Daoy (cell line): ENCODE measurements at places on chromosomes 7 and 10.

DNA sequence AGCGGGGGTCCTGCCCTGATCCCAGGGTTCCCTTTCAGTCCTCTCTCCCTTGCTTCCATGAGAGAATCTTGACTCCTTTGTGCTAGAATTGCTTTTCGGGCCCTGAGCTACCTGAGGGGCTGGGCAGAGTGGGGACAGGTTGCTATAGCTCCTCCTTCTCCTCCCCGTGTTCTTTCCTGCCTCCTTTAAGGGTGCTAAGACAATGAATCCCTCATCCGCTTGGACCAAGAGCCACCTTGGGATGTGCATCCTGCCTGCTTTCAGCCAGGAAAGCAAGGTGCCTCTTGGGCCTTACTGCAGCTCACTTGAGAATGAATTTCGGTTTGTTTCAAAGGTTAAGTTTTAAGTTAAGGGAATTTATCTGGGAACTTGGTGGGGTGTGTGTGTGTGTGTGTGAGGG is 53.6 kb downstream of the ADRA2A start:
- DNase-seq: no peak

- no peak for DNase-seq
Measured at GRCh38 chr7:80591654-80592053, 46.8 kb upstream of the CD36 start.

DNA sequence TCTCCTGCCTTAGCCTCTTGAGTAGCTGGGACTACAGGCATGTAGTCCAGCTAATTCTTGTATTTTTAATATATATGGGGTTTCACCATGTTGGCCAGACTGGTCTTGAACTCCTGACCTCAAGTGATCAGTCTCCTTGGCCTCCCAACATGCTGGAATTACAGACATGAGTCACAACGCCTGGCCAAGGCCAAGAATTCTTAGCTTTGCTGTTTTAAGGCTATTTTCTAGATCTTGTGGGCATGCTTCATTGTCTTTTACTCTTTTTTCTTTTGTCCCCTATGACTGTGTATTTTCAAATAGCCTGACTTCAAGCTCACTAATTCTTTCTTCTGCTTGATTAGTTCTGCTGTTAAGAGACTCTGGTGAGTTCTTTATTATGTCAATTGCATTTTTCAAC is 56.4 kb upstream of the TAS2R16 start:
- no peak for DNase-seq

- DNase-seq: no peak
Measured at GRCh38 chr7:101985057-101985902, 167.9 kb downstream of the CUX1 start.

- peak; percentile 44 for DNase-seq
Measured at GRCh38 chr7:17651863-17652385, 288.4 kb downstream of the SNX13 start.
